ENCODE measurements at places on chromosomes 2 and 18. TPM values are rescaled to one million over a fixed set of nuclear protein-coding genes. Genes with fewer than 3 reads are reported as not detected.

Gene RGPD4
- not detected for polyA plus RNA-seq

Gene GPR39
- polyA plus RNA-seq = not detected

Gene VIL1
- not detected for polyA plus RNA-seq

Gene SLC38A11
- not detected for polyA plus RNA-seq

Gene DSC3
- not detected for polyA plus RNA-seq

Gene USP14
- 22.4 TPM for polyA plus RNA-seq

Gene PSTPIP2
- 35.0 TPM for polyA plus RNA-seq

GRCh38 chr2:145764631-145765030, 1244.7 kb upstream of the ZEB2 start:
- no peaks in the 10 kb centered on the region for H3K27me3 ChIP-seq
- DNase-seq = no peak
- no peak overlapping the region for H3K4me3 ChIP-seq
- H3K27ac ChIP-seq = no peak overlapping the region

GRCh38 chr2:120299561-120299960, 46.4 kb upstream of the INHBB start:
- H3K4me3 ChIP-seq = no peak overlapping the region
- DNase-seq = no peak
- H3K27ac ChIP-seq = no peak overlapping the region

DNA sequence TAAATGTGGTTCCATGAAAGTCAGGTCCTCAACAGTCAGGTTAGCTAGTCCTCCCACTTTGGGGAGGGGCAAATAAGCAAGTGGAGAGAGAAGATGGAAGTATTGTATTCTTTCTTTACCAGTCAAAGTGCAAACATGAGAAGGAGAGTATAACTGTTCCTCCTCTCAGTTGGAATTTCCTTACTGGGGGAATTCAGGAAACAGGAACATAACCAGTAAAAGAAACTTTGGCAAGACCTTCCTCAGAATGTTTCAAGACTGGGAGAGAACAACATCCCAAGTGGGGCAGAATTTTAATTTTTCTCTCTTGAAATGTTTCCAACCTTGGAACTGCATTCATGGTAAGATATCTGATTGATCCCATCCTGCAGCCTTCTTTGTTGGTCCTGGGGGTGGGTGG, 552.4 kb upstream of the TNP1 start:
- H3K27me3 ChIP-seq = peaks cover 26% of the 10 kb centered on the region
- no peak overlapping the region for H3K27ac ChIP-seq
- peaks cover 3% of the 10 kb centered on the region for H3K4me1 ChIP-seq
- DNase-seq = no peak
- no peaks in the 10 kb centered on the region for H3K36me3 ChIP-seq
